Activated naive CD4-positive, alpha-beta T cell treated with anti-CD3 and anti-CD28 coated beads, Interleukin-2, amount 10 ng/mL, durations not matched to agents 7 days and 5 days (primary cell): ENCODE measurements at places on chromosomes 4 and X.

GRCh38 chr4:112752061-112752460 lies 115.1 kb downstream of the LARP7 start:
- DNase-seq: no peak

- no peak for DNase-seq
These were observed 124.8 kb downstream of the HMX1 start for GRCh38 chr4:8746523-8747466.

GRCh38 chrX:29876733-29877132 lies 338.6 kb upstream of the MAGEB2 start:
- DNase-seq: no peak

DNA sequence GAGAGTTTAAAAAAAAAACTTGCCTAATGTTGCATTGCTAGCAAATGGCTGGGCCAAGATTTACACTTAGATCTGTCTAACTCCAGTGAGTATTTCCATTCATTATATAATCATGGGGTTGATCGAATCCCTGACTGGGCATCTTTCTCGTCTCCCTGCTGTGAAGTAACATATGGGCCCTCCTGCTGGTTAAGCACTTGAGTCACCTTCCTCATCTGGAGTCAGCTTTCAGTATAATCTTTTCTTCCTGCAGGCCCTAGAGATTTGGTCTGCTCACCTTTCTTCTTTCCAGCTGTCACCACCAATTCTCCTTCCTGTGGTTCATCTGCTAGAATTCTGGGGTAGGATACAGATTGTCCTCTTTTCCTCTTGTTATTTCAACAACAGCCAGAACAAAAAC lies 41.6 kb downstream of the TIGD2 start:
- no peak for DNase-seq

DNA sequence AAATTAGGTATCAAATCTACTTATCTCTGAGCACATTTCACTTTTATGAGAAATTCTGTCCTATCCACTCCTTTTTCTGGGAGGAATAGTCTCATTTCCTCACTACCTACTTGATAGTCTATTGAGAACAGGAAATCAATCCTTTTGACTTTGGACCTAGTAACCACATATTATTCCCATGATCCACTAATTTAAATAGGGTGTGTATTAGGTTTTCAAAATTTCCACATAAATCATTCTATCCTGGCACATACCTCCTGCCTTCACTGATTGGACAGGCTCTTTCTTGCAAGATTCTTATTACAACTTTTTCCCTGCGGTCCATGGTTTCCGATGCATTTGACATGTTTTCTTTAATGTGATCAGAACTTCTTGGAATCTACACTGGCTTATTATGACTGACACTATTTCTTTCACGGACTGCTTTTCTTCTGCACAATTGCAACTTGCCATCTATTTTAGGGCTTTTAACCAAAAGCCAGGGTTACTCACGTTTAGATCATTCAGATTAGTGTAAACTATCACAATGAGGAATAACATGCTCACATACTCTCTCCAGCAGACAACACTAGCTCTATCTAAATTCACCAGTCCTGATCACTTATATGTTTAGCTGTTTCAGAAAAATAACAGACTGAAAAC lies 419.9 kb upstream of the SLIT2 start:
- no peak for DNase-seq

DNA sequence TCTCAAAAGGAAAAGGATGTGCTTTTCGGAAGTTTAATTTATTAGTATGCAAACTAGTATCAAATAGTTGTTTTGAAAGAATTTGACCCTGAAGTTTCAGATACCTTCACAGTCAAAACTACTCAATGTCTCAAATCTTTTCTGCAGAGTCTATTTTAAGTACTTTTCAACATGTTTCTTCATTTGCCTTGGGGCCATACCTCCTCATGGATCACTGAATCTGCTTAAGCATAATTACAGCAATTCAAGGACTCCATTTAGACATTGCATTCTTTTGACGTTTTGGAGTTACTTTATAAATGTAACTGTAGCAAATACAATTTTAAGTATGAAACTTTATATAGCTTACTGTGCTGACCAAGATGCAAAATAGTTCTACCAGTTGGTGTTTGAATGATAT lies 25.5 kb downstream of the PALLD start:
- DNase-seq: no peak

GRCh38 chr4:92864096-92864495 lies 560.3 kb downstream of the GRID2 start:
- DNase-seq: no peak

GRCh38 chrX:153582896-153583295 lies 16.0 kb downstream of the CCNQ start:
- DNase-seq: peak; percentile 76

GRCh38 chr4:47747211-47747610 lies 90.7 kb downstream of the CORIN start:
- DNase-seq: no peak

DNA sequence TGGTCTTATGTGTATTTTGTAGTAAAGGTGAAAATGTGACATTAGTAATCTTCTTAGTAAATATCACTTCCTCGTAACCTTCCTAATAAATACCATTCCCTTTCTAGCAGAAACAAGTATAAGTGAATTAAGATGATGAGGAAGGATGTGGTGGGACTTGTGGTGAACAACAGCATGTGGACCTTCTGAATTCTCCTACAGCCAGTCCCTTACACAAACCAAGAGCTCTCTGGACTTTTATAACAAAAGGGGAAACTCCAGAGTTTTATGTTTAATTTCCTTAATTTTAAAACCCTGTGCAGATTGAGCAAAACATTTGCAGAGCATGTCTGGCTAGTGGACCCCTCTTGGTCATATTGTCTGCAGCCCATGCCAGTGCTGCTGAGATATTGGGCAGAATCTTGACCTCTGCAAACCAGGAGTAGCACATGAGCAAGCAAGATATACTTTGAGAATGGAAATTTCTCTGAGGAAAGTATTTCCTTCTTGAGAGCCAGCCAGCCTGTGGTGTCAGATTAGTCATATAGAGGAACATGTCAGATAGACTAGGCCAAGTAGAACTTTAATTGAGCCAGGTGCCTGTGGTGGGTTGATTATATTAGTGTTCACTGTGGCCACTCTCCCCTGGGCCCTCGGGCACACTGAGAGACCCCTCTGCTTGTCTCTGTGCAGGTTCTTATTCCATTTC lies 328.2 kb downstream of the DKK2 start:
- no peak for DNase-seq

DNA sequence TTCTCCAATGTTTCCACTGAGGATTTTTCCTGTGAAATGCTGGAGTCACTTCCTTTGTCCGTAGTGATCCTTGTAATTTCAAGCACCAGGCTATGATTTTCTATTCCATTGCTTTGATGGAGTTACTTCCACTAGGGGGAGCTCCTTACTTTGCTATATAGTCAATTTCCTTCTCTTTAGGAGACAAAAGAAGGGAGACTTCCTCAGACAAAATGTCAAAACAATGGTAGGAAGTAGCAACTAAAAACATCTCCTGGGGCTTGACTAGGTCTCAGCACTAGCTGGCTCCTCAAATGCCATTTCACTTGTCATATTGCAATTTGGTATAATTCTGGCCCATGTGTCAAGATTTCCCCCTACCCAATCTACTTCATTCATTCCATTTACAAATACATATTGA lies 24.1 kb downstream of the ZCCHC12 start:
- DNase-seq: no peak

GRCh38 chrX:136067966-136068365 lies 79.4 kb upstream of the FHL1 start:
- no peak for DNase-seq

GRCh38 chrX:149825424-149825823 lies 43.7 kb downstream of the MAGEA9 start:
- peak; percentile 62 for DNase-seq

GRCh38 chrX:48505481-48505880 lies 3.3 kb upstream of the PORCN start:
- no peak for DNase-seq

- no peak for DNase-seq
These were observed 118.5 kb upstream of the GUCY1A1 start for GRCh38 chr4:155548173-155548572.

DNA sequence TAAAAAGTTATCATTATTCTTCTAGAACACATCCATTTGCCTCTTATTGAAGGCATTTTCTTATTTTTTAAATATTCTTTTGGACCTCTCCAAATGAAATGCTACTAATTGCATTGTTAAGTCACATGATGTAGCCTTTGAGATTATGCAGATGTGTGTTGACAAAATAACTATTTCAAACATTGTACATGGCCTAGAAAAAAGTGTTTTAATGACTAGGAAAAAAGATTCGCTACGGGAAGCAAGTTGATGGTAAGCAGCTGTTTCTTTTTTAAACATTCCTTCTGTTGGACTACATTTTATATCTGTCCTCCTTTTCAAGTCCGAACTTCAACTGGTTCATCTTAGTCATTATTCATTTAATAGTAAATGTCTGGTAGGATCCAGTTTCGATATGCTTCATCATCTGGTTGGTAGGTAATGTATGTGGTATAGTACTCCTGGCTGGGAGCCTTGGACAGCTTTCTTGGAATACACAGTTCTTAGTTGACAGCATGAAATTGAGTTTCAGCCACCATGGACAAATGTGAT lies 34.3 kb upstream of the GUCY1A1 start:
- no peak for DNase-seq
